ENCODE measurements at places on chromosomes 12 and 14.

DNA sequence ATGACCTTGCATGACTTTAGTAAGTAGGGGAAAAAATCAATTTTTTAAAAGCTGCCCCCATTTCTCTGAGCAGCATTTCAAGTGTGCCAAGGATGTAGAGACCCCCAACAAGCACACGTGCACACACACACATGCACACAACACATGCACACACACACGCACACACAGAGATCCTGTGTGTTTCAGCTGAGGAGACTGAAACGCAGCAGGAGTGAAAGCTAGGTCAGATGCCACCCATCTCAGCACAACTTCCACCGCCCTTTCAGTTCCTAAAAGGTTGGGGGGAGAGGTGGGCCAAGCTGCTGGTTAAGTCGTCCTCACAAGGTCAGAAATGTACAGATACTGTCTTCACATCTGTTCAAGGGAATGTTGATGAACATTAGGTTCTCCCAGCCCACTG is 13.9 kb downstream of the MYL2 start:
- no peak for DNase-seq

DNA sequence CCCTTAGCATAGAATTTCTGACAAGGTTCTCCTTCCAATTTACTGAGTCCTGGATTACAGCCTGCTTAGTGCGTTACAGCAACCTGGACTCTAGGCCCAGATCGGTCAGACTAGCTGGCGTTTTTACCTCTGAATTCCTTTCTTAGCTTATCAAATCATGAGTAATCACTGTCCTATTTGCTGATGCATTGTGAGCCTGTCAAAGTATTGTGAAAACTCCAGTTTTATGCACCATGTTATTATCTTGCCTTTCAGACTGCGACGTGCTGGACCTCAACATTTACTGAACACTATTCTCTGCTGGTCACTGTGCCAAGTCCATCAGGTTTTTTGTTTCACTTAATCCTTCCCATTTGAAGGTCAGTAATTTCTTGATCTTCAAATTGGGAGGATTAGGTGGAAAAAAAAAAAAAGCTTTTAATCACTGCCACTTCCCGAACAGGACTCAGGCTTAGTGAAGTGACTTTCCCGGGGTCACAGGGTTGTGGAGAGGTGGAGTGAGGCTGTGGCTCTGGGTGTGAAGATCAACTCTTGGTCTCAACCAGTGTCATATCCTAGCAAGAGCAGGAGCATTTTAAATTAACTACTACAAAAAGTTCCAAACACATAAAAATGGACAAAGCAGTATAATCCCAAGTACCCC is 31.2 kb downstream of the FBXO21 start:
- no peak for DNase-seq

- DNase-seq = no peak
Measured at GRCh38 chr14:54881761-54882401, 20.7 kb downstream of the GCH1 start.

DNA sequence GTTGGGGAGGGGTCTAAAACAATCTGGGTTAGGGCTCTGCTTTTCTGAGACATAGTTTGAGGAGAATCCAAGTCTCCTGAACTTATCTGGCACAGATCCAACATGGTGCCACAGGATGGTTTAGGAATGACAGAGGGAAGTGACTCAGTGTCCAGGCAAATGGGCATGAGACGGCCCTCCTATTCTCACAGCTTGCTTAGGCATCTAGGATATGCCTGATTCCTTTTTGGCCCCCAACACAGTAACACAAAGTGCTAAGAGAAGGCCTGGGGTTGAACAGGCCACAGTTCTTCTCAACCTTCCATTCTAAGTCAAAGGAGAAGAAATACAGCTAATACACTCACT is 117.7 kb downstream of the ZFP36L1 start:
- DNase-seq = no peak

- no peak for DNase-seq
Measured at GRCh38 chr12:57829025-57829777, 10.7 kb upstream of the AVIL start.

DNA sequence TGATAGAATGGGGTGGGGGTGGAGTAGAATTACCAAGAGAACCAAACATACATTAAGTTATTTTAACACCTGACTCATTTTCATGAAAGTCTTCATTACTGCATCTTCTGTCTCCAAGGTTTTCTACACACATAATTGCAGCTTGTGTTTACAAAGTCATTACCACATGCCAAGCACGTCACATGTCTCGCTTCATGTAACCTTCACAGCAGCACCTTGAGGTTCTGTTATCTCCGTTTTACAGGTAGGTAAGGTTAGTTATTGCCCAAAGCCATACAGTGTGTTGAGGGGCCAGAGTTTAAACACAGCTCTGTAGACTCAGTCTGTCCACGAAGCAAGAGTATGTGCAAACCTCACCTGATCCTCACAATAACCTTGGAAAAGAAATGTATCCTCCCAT is 64.3 kb upstream of the RBM19 start:
- no peak for DNase-seq

GRCh38 chr12:39846304-39846703 is 226.7 kb upstream of the ABCD2 start:
- no peak for DNase-seq

- no peak for DNase-seq
Measured at GRCh38 chr14:40074169-40074568, 641.9 kb upstream of the FBXO33 start.

DNA sequence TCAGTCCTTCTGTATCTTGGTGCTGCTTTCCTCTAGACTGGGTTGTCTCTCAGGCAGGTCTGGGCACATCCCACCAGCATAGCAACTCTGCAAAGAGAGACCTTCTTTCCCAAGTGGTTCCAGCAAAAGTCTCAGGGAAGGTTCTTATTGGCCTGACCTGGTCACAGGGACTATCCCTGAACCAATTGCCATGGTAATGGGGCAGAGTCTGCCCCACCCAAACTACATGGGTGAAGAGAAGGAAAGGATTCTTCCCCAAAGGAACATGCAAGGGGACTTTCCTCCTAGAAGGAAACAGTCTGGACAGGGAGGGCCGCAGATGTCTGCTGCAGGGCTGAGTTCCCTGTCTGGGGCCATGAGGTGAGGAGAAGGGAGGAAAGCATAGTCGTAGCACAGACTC is 122.2 kb upstream of the NCOR2 start:
- no peak for DNase-seq

DNA sequence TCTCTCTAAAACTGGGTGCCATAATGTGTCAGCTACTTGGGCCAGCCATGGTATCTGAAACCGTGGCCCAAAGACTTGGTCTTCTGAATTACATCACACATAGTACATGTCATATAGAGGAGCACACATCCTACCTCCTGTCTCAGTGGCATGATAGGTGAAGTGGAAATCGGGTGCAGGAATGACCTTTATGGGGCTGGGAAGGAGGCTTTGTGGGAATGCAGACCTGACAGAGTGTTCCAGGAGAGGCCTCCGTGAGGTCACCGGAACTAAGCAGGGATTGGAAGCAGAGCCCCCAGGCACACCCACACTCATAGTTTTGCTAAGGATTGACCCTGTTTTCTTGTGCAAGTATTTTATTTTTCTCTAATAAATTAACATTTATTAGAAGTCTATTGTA is 82.6 kb downstream of the NTF3 start:
- no peak for DNase-seq

DNA sequence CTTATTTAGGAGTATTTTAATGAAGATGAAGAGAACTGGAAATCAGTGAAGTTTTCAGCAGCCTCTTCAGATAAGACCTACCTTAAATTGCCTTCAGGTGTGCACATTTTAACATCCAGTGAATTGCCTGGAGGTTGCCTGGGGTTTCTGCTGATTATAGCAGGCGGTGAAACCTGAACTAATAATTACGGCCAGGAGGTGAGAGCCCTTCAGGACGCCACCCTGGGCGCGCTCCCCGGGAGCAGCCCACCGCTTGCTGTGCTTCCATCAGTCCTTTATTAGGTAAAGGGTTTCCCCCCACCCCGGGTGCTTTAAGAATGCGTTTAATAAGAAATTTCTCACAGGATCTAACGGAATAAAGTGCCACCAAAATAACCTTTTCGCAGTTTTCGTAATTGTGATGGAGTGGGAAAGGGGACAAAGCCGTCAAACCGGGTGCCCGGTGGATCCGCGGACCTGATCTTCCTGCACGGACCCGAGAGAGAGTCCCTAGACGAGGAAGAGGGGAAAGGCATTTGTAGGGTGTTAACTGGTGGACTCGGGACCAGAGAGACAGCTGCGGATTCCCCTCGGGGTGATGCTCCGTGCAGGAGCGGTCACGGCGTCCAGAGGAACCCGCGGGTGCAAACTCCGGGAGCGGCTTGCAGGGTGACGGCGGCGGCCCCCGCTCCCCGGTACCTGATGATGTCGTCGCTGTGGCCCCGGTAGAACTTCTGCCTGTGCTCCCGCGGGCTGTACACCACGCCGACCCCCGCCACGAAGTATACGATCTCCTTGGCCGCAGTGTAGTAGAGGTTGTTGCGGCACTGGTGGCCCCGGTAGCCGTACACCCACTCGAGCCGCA is 902 bp downstream of the EML5 start:
- DNase-seq = no peak

GRCh38 chr14:39755269-39755878 is 323.1 kb upstream of the FBXO33 start:
- no peak for DNase-seq

GRCh38 chr12:85829391-85829790 is 6.8 kb downstream of the RASSF9 start:
- DNase-seq = no peak

- no peak for DNase-seq
Measured at GRCh38 chr12:95088379-95088778, 15.0 kb upstream of the NR2C1 start.

DNA sequence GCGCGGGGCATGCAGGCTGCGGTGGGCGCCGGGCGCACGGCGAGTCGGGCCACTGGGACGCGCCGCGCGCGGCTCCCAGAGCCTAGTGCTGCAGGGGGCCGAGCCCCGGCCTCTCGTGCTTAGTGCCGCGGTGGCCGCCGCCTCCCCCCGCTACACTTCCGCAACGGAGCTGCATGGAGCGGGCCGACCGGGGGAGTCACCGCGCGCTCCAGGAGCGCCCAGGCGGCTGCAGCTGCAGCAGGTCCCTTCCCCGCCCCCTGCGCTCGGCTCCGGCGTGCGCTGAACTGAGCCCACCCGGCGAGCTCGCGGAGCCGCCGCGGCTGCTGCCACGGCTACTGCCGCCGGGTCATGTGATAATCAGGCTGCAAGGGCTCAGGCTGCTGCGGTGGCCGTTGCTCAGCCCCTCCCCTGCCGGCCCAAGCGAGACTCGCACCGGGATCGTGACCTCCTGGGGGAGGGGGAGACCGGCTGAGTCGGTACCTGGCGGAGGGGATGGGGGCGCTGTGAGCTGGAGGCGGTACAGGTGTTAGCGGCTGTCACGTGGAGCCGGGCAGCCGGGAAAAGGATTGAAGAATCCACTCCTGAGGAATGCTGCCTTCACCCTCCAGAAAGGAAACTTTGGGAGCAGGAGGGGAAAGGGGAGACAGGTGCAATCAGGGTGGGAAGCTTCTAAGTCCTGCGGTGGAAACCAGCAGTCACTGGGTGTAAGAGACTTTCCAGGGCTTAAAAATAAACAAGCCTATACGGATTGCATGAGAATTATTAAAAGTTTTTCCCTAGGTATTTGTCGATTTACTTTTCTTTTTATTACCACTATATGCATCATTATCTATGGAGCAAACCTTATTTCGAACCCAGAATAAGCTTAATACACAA is at the start of gene PPM1H:
PPM1H (minus strand) TSS at position 352 of the 876 bp plus-strand sequence. CDS start 414 bp downstream, outside the sequence.
- DNase-seq = no peak

GRCh38 chr12:57229046-57229633 is 371 bp upstream of the SHMT2 start:
- DNase-seq = no peak

GRCh38 chr12:56315622-56316473 is at the start of gene CNPY2:
Gene CNPY2, minus strand, starts transcription at chr12:56315988. Its CDS starts 771 bp downstream, at chr12:56315217.
- DNase-seq = peak; percentile 92

- no peak for DNase-seq
Measured at GRCh38 chr14:75991753-75992152, 6.2 kb downstream of the IFT43 start.

- no peak for DNase-seq
Measured at GRCh38 chr12:5923751-5924150, 21.3 kb downstream of the ANO2 start.

DNA sequence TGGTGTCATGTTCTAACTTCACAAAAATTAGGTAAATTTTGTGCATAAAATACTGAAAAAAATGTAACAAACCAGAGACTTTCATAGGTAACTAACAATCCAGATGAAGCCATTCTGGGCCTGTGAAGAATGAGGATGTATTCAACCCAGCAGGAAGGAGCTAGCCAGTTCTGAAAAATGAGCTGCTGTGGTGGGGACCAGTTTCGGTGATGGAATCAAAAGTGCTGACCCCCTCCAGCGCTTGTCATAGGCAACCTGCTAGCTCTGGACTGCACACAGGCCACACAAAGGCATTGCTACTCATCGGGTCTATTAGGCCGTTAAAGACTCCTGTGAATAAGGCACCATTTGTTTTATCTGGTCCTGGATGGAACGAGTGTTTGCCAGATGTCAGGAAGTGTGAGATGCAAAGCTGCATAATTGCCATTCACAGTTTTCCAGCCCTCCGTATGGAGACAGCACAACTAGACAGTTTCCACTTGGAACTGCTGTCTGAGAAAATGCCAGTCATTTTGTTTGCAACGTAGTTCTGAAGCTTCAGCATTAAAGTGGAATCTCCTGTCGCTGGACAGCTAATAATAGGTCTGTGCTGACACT is 3.3 kb upstream of the RIMBP2 start:
- no peak for DNase-seq

GRCh38 chr12:123910057-123910456 is 62.6 kb downstream of the CCDC92 start:
- DNase-seq = no peak

DNA sequence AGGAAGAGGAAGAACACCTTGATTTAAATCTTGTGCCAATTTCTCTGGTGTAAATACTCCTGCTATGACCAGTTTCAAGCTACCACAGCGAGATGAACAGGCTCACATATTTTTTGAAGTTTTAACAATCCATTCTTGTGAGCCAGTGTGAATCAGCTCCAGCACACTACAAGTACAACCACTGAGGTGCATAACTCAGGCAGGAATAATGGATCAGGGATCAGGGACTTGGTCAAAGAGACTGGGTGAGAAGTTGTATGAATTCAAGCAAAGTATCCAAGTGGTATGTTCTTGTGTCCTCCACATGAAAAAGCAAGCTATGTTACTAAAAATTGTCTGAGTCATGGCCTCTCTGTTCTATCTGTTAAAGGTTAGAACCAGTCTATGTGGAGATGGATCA is 35.2 kb upstream of the KITLG start:
- no peak for DNase-seq

GRCh38 chr14:90911121-90911520 is 94.9 kb upstream of the TTC7B start:
- no peak for DNase-seq

GRCh38 chr12:71691504-71692129 is 5.7 kb downstream of the TMEM19 start:
- no peak for DNase-seq

All from stimulated activated CD8-positive, alpha-beta memory T cell treated with anti-CD3 and anti-CD28 coated beads, Interleukin-7, amount 100 ng/mL, for 4 hours (primary cell).